Hippocampal formation (tissue), 2 donors: ENCODE measurements at places on chromosomes 2 and 18.

- DNase-seq: no peak
Observed at GRCh38 chr2:160375802-160376469, 117.7 kb downstream of the RBMS1 start.

DNA sequence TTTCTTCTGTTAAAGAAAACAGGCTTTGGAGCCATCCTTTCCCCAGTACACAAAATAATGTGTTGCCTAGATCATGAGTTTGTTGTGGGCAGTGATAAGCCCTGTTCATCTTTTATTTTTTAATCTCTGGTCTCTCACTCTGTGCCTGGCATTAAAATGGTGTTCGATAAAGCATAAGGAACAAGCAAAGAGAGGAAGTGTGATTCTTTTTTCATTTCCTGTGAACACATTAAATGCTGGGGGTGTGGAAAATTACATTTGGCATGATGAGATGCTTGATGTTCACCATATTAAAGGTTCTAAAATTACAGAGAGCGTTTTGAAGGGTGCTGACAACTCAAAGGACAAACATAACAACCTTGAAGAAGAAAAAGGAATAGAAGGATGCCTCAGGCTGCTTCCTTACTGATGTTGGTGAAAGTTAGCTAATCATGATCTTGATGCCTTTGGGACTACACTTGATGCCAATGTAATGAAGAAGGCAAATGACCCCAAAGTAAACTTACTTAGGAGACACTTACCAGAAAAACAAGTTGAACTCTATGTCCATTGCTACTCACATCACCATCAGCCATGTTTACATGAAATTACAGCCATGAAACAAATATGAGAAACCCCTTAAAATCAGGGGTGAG lies 33.0 kb downstream of the TMEFF2 start:
- no peak for DNase-seq

DNA sequence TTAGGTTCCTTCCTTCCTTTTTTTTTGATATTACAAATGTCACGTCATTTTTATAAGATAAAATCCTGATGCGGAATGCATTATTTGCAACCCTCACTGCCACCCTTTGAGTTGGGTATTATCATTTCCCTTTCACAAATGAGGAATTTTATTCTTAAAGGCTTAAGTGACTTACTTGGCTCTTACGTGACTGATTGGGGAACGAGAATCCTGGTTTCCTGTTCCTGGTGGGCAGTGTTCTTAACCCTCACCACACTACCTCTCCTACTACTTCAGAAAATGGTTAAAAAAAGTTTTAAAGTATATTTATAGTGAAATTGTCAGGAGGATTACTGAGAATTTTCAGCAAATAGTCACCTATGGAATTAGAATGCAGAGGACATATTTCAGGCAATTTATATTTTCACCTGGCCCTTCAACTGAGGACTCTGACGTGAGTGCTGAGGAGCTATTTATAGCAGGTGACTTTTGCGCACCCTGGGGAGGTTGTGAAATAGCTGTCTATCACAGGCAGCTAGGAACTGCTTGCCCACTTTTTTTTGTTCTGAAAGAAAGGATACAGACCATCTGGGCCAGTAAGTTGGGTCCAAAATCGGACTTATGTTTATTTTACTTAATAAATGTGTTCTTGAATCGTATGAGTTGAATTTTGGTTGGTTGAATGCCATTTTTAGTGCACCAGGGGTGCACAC lies 18.7 kb upstream of the RASGRP3 start:
- no peak for DNase-seq

GRCh38 chr2:135299658-135300244 lies 231.3 kb downstream of the ZRANB3 start:
- DNase-seq: no peak

DNA sequence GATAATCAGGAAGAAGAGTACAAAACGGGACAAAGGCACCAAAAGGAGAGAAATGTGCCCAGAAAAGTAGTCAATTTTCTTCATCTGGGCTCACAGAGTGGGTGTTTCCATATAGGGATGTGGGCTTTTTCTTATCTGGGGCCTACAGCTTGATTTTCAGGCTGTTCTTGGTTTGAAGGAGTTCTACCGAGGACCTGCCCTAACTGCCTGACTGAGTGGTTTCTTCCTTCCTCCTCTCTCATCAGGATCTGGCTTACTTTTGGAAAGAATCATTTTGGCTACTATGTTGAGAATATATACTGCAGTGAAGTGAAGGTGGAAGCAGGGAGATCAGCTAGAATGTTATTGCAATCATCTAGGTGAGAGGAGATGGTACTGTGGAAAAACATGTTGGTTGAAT lies 316.7 kb downstream of the LRP1B start:
- no peak for DNase-seq

GRCh38 chr2:123640685-123641335 lies 384.3 kb upstream of the CNTNAP5 start:
- no peak for DNase-seq

DNA sequence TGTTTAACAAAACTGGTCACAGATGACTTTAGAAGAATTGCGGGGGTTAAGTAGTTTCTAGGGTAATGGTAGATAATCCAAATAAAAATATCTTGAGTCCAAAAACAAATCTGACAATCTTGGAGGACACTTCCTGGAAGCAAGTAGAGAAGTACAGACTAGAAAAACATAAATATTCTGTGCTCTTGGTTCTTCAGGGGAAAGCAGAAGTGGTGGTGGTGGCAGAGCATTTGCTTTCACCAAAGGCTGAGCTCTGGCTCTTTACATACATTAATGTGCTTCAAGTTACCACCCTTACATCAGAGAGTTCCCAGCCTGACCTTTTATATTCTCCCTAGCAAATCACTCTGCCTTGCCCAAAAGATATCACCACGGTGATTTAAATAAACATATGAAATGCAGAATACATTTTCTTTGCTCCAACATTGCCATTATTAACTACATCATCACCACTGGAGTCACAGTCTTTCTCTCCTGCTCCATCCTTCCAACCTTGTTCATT lies 15.3 kb downstream of the PDE11A start:
- no peak for DNase-seq

DNA sequence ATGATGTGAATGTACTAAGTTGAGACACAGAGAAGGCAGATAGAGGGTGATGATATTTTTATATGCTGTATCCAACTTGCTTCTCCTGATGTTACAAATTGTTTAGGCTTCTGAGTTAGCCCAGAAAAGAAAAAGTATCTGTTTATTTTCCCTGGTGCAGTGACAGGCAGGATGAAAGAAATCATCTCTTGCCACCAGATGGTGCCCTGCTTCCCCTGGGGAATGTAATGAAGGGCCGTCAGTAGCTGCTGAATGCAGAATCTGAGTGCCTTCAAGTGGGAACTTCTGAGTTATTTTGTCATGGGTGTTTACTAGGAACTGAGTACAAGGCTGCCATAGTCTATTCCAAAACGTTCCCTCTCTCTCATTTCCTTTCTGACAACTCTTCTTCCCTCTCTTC lies 525.6 kb downstream of the MBD2 start:
- DNase-seq: no peak

DNA sequence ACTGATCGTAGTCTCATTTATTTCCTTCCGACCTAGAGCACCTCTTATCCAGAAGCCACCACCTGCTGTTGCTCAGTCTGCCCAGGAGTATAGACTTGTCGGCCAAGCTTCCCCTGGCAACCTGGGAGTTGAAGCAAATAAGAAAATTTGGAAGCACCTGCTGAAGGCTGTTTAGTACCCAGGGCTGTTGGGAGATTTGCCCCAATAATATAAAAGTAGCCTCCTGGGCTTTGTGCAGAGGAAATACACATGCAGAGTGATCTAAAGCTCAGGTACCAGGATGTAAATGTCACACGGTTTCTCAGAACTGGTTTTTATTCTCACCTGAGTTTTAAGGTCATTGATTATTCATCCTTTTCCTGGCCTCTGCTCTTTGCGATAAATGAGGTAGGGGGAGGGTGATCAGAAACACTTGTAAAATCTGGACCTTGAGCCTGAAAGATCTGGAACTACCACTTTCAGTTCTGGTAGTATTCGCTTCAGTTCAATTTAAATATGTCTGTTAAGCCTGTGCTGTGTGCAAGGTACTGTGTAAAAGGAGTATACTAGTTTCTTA lies 789 bp upstream of the COX7A2L start:
- no peak for DNase-seq

DNA sequence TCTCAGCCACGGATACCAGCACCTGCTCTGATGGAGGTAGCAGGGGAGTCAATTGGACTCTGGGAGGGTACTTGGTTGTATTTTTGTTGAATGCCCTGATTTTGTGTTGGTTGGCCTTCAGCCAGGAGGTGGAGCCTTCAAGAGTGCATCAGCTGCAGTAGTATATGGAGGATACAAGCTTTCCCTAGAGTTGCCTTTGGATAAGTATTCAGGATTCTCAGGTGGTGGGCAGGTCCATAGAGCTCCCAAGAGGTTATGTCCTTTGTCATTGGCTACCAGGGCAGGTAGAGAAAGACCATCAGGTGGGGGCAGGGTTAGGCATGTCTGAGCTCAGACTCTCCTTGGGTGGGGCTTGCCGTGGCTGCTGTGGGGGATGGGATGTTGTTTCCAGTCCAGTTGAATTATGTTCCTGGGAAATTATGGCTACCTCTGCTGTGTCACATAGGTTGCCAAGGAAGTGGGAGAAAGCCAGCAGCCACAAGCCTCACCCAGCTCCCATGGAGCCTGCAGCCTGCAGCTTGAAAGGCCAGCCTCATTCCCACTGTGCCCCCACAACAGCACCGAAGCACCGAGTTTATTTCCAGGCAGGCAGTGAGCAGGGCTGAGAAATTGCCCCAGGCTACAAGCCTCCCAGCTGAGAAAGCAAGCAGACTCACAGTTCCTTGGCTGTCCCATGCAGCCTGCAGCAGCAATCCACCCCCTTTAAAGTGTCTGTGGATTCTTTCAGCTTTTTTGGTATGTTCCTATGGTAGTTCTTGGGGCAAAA lies 38.6 kb upstream of the CHST9 start:
- no peak for DNase-seq

DNA sequence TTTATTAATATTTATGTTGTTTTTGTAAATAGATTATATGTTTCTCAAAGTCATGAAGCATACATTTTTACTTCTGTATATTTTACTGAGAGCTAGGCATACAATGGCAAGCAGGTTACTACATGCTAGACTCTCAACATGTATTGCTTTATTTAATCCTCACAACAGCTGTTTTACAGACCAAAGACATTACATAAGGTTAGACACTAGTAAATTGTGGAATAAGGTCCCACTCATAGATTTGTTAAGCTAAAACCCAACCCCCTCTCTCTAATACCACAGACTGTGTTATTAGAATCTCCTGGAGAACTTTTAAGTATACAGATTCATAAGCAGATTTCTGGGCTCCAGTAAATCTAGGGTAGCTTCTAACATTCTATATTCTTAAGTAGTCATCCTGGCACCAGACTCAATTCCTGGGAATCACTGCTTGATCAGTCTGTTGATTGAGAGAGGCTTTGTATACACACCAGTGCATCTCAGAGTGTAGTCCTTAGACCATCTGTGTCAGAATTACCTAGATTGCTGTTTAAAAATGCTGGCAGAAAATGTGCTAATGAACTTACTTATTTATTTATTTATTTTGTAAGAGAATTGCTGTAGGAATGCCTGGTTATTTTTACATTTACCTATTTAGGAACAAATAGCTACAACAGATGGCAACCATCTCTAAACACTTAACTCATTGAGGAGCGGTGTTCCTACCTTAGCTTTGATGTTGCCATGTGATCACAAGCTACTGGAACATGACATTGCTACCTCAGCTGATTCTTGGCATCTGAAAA lies 153.5 kb upstream of the CAVIN2 start:
- DNase-seq: no peak

DNA sequence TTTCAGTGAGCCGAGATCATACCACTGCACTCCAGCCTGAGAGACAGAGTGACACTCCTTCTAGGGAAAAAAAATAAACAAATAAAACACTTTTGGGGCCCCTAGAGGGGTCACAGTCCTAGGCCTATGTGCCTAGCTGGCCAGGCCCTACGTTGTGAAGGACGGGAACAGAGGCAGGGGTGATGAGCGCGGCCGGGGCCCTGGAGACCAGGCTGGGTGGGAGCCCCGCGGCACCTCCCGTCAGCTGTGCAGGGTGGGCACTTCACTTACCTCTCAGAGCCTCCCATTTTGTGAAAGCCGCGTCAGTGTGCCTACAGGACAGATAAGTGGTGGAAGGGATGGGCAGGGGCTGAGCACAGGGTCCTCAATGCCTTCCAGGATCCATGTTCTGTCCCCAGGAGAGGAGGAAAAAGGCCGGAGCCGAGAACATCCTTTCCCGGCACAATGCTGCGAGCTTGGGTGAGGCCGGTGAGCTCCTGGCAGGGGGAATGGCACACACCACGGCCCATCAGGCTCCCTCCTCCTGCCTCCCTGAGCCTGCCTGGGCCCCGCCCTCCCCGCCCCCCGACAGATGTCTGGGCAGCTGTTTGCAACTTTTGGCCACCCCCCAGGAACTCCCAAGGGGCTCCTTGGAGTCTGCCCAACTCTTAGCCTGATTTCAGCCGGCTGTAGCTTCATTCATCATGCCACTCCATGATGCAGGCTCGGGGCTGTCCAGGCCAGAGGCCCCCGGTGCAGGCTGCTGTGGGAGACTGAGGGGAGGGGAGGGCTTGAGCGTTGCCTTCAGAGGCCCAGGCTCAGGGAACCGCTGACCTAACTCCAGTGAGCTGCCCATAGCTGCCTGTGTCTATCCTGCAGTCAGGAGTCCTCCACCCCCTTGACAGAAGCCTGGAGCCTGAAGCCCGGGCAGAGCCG lies 196.5 kb downstream of the TFCP2L1 start:
- no peak for DNase-seq

- DNase-seq: no peak
Observed at GRCh38 chr2:3754280-3754679, 50.9 kb downstream of the DCDC2C start.

DNA sequence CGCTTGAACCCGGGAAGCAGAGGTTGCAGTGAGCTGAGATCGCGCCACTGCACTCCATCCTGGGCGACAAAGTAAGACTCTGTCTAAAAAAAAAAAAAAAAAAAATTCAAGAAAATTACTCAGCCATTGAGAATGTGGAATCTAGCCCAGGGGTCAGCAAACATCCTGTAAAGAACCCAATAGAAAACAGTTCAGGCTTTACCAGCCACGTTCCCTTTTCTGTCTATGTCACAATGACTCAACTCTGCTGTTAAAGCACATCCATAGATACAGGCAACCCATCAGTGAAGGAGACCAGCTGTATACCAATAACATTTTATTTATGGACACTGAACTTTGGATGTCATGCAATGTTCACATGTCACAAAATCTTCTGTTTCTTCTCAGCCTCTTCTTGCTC lies 435.6 kb upstream of the GYPC start:
- no peak for DNase-seq

DNA sequence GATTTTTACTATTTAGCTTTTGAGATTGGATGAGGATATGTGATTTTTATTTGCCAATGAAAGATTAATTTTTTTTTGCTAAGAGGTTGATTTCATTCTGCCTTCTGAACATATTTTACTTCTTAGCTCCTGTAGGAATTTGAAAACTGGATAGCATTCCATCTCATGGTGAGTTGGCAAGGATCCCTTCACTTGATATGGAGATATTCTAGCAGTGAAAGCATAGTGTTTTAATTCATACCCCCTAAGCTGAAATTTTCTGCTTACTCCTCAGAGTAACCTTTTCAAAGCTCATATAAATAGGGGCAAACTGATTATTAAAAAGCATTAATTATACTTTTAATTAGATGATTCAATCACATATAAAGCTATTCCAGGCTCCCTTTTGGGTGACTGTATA lies 61.0 kb upstream of the KCNJ3 start:
- no peak for DNase-seq

GRCh38 chr18:22523481-22523880 lies 105.8 kb upstream of the CTAGE1 start:
- DNase-seq: no peak
